SJCRH30 (cell line): ENCODE measurements at places on chromosomes 3 and 15.
A peak's percentile ranks its signal among the peaks of the same experiment; 100 is the strongest.

GRCh38 chr3:1439395-1439794, 346.6 kb downstream of the CNTN6 start:
- peak; percentile 17 for DNase-seq

GRCh38 chr3:148089171-148089570, 608.5 kb upstream of the AGTR1 start:
- DNase-seq, result no peak

- peak; percentile 93 for DNase-seq
These were observed 294.9 kb downstream of the RORA start for GRCh38 chr15:60933900-60934885.

- peak; percentile 20 for DNase-seq
These were observed 618.7 kb downstream of the SI start for GRCh38 chr3:164459521-164460151.

- no peak for DNase-seq
These were observed 722.0 kb upstream of the CFAP20DC start for GRCh38 chr3:59771768-59772181.

DNA sequence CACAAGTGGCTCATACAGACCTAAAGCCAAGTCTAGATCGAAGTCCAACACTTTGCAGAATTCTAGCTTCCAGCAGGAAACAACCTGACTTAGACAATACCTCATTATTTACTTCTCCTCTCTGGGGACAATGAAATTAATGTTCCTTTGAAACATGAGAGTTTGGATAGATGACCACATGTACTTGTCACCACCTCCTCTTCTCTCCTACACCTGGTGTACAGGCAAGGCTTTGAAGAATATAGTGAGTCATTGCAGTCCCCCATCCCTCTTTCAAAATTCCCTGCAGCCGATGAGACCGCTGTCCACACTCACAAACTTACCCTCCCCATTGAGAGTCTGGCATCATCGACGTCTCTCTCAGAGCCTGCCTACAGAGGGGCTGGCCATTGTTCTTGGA, 189.0 kb upstream of the HES1 start:
- DNase-seq, result peak; percentile 22

GRCh38 chr3:173275740-173276139, 121.8 kb upstream of the NLGN1 start:
- no peak for DNase-seq

GRCh38 chr15:44726136-44726535, 10.2 kb upstream of the TRIM69 start:
- DNase-seq, result no peak

GRCh38 chr3:70120357-70120966, 120.9 kb downstream of the SAMMSON start:
- DNase-seq, result peak; percentile 54

- DNase-seq, result no peak
These were observed 993 bp downstream of the PLCL2 start for GRCh38 chr3:16885593-16886302.

DNA sequence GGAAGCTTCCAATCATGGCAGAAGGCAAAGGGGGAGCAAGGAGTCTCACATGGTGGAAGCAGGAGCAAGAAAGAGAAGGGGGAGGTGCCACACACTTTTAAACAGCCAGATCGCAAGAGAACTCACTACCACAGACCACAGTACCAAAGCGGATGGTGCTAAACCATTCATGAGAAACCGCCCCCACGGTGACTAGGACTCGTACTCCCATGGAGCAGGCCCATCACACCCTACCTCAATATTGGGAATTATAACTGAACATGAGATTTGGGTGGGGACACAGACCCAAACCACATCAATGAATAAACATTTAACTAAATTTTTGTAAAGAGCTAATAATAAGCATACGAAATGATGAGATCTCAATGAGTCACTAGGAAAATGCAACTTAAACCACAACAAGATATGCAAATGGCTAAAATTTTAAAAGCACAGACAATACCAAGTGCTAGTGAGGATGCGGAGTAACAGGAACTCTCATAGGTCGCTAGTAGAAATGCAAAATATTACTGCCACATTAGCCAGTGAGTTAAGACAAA, 10.0 kb downstream of the MRPS25 start:
- no peak for DNase-seq

- no peak for DNase-seq
These were observed 46.0 kb downstream of the RBM15B start for GRCh38 chr3:51436998-51437639.

GRCh38 chr15:28017423-28017924, 81.6 kb downstream of the OCA2 start:
- no peak for DNase-seq

DNA sequence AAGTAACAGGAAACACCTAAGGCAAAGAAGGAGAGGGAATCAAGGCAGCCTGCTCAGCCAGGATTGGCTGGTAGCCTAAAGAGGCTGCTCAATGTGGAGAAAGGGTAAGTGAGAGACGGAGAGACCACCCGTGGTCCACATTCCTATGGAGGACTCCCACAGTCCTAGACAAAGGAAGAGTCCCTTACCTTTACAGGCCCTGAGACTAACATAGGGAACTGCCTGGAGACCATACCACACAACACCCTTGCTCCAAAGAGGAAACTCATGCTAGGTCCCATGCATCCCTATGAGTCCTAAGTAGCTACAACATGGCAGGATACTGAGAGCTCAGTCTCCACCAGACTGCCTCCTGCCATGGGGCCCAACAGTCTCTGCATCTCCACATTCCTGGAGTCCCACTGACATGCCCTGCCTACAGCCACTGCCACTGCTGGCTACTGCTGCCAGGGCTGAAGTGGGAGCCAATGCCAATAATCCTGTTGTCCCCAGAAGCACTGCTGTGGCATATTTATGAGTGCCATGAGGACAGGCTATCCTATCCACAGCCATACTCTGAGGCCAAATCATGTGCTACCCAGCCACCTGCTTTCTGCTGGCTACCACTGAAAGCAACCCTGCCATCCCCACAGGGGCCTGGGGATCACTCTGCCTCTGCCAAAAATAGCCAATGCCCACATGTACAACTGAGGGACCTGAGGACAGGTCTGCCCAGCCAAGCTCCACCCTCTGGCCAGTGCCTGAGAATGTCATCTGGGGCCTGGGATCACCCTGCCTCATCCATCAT, 45.0 kb downstream of the COPS2 start:
- no peak for DNase-seq

DNA sequence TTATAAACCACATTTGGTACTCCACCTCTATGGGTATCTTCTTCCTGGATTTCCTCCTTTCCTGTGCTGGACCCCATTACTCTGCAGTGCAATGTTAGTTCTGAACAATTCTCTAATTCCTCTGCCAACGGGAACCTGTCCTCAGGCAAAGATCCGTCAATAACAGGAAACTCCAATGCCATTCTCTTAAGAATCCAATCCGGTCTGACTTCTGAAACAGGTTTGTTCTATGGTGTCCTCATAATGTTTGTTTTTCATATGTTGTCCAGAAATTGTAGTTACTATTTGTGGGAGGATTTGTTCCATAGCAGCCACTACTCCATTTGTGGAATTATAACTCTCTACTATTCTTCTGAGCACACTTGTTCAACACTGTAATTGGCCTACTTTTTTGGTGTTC, 112.7 kb downstream of the TBL1XR1 start:
- no peak for DNase-seq

DNA sequence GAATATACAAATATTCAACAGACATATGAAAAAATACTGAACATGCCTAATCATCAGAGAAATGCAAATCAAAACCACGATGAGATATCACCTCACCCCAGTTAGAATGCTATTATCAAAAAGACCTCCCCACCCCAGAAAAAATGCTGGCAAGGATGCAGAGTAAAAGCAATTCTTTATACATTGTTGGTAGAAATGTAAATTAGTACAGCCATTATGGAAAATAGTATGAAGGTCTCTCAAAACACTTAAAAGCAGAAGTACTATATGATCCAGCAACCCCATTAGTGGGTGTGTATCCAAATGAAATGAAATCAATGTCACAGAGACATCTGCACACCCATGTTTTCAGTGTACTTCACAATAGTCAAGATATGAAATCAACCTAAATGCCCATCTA, 308.7 kb downstream of the CHST2 start:
- no peak for DNase-seq

- peak; percentile 92 for DNase-seq
These were observed 8.1 kb downstream of the CAV3 start for GRCh38 chr3:8741581-8742261.

DNA sequence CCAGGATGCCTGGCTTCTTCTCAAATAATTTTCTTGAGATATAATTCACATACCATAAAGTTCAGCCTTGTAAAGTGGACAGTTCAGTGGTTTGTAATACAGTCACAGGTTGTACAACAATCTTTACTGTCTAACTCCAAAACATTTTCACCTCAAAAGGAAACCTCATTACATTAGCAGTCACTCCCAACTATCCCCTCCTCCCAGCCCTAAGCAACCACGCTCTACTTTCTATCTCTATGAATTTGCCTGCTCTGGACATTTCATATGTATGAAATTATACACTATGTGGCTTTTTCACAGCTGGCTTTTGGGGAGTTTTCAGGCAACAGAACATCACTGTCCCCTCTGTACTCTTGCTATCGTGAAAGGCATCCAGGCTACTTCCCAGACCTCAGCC, 17.5 kb downstream of the TGM5 start:
- DNase-seq, result no peak

DNA sequence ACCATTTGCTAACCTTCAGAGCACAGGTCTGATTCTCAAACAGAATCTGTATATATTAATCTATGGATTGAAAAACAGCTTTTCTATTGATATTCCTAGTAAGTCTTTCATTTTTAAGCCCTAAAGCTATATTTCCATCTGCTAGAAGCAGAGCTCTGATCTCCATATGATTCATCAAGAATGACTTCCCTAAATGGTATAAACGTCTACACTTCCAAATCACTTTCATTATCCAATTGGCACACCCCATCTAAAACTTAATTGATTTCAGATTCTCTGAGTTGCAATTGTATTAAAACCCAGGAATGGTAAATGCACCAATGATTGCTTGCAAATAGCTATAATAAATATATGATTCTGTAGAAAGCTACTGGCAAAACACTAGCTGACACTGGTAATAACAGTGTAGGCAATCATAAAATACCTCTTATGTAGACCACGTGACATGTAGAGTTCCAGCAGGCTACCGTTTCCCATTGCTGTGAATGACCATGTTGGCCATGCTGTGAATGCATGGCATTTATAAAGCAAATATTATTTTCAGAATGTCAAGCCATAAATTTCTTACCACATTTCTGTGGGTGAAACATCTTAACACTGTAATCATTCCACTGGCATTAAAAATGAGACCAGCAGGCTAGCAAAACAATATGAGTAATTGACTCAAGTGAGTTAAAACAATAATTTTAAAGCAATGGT, 226.0 kb downstream of the ZMAT3 start:
- DNase-seq, result no peak

- peak; percentile 8 for DNase-seq
These were observed 20.5 kb upstream of the FRMD5 start for GRCh38 chr15:44215594-44215993.

- DNase-seq, result no peak
These were observed 207.2 kb upstream of the TPM1 start for GRCh38 chr15:62835351-62835750.

- no peak for DNase-seq
These were observed 24.3 kb downstream of the ARHGAP11B start for GRCh38 chr15:30650012-30650929.

DNA sequence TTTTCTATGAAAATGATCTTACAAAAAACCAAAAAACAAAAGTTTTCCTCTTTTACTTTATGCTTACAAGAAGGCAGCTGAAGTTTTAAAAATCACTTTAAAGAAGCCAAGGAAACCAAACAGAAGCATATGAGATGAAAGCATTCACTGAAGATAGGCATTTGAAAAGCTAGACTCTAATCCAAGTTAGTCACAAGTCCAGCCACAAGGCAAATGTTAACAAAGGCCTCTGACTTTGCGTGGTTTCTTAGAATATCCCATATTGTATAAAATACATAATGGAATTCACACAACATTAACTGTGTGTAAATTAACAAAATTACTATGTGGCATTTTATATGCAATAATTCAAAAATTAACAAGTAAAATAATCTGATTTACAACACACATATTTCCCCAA, 17.7 kb downstream of the MRPL3 start:
- no peak for DNase-seq

GRCh38 chr3:115862849-115863248, 239.5 kb downstream of the GAP43 start:
- DNase-seq, result no peak

- no peak for DNase-seq
These were observed 63.0 kb downstream of the ST3GAL6 start for GRCh38 chr3:98826126-98826525.

- DNase-seq, result no peak
These were observed 725 bp downstream of the CHL1 start for GRCh38 chr3:197149-197827.

GRCh38 chr15:51760805-51761204, 9.4 kb downstream of the TMOD2 start:
- DNase-seq, result no peak

GRCh38 chr15:70478251-70478990, 284.9 kb downstream of the UACA start:
- DNase-seq, result no peak

GRCh38 chr3:194756791-194757325, 71.2 kb downstream of the FAM43A start:
- no peak for DNase-seq

DNA sequence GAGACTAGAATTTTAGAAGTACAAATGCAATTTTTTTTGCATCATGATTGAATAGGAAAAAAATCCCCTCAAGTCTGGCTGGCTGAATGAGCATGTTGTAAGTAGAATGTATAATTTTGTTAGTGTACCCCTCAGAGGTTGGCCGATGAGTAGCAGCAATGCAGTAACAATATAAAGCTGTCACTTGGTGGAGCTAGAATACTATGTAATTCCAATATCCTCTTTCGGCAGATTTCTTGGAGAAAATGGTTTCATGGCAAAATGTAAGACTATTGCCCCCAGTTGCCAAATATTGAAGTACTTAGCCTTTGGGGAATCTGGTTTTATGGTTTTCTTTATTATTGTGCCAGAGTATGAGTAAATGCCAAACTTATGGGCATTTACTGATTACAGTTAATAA, 39.8 kb upstream of the SGO1 start:
- no peak for DNase-seq

DNA sequence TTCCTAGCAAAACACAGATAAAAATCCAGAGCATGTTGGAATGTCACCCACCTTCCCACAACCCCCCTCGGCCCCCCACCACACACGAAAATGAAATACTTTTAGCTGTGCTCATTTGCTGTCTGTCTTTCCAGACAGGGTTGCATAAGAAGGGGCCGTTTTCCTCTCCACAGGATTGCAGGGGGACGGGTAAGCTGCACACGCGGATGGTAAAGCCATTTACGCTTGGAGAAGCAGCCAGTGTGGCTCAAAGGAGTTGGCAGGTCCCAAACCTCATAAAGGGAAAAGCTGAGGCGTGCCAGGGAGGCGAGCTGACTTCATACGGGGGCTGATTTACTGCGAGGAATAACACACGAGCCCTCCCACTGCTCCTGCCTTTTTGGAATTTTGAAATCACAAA, 47.4 kb upstream of the ITGA11 start:
- DNase-seq, result no peak
